GM13977 (cell line): ENCODE measurements at places on chromosomes 16 and 17.
A peak's percentile ranks its signal among the peaks of the same experiment; 100 is the strongest.

GRCh38 chr17:18093616-18094408 lies 6.1 kb downstream of the DRG2 start:
- no peak for DNase-seq

- peak; percentile 24 for DNase-seq
Observed at GRCh38 chr16:28491230-28491969, 474 bp downstream of the CLN3 start.

DNA sequence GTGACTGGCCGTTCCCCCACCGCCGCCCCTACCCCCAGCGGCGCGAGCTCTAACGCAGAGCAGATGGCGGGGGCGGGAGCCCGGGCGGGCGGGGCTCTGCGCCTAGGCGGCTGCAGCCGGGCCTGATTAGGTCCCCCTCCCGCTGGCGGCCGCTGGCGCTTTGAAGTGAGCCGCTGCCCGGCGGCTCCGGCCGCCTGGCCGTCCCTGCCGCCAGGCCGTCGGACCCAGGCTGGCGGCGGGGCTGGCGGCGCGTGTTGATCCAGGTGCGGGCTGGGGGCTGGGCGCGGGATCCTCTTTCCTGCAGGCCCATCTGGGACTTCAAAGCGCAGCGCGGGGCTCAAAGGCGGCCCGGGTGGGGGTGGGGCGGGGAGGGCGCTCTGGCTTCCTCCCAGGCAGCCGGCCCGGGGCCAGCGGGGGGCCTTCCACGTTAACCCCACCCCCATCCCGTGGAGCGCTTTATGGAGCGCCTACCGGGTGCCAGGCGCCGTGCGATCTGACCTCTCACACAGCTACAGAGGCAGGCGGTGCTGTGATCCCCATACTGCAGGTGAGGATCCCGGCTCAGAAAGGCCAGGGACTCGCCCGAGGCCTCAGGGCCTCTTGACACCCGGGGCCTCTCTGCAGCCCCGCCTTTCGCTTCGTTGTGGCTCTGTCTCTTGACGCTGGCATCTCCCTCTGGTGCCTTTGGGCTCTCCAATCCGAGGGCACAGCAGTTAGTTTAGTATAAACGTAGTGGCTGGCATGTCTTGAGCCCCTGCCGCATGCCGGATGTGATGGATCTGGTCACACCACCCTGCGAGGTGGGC lies 80.0 kb upstream of the NKD1 start:
- peak; percentile 53 for DNase-seq

- no peak for DNase-seq
Observed at GRCh38 chr16:1550069-1550468, 16.6 kb downstream of the TMEM204 start.

DNA sequence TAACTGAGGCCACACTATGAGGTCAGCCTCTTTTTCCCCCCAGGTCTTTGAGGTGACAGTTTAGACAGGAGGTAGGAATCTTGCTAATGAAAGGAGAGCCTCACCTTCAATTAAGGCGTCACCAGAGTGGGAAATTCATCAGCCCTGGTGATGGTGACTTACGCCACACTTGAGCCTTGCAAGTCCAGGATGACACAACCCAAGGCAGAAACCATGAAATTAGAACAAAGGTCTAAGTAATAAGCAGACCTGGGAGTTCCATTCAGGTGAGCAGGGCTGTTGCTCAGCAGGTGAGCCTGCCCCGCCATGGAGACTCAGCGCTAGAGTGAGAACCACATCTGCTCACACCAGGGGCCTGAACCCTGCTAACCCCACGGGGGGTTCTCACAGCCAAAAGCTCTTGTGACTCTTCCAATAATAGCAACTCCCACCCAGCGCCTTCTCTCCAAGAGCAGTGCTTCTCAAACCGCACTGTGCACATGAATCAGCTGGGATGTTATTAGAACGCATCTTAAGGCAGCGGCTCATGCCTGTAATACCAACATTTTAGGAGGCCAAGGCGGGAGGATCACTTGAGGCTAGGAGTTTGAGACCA lies 28.7 kb upstream of the KIFC3 start:
- DNase-seq: no peak

GRCh38 chr16:51854401-51854951 lies 692.5 kb downstream of the TOX3 start:
- no peak for DNase-seq
